ENCODE measurements at places on chromosomes 12 and 14.

- peak; percentile 78 for DNase-seq
Measured at GRCh38 chr14:89618811-89619551, 201.9 kb upstream of the FOXN3 start.

GRCh38 chr12:115267891-115268290 is 583.9 kb upstream of the TBX3 start:
- DNase-seq = no peak

- DNase-seq = no peak
Measured at GRCh38 chr12:95718006-95718431, 72.5 kb downstream of the NTN4 start.

- no peak for DNase-seq
Measured at GRCh38 chr12:98259693-98260092, 255.7 kb upstream of the TMPO start.

GRCh38 chr14:69584389-69584788 is 9.7 kb upstream of the CCDC177 start:
- DNase-seq = no peak

DNA sequence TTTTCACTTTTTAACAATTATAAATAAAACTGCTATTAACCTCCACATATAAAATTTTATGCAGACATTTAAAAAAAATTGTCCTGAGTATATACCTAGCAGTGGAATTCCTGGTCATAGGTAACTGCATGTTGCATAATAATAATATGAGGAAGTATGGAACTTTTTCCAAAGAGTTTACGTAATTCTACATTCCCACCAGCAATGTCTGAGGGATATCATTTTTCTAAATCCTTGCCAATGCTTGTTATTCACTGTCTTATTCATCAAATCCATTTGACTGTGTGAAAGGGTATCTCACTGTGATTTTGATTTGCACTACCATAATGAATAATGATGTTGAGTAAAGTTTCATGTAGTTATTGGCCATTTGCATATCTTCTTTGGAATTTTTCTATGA is 393.8 kb downstream of the LRFN5 start:
- DNase-seq = no peak

- DNase-seq = peak; percentile 80
Measured at GRCh38 chr14:55191203-55192053, at the start of gene DLGAP5. Gene DLGAP5 (minus strand): TSS chr14:55191585. CDS start chr14:55189179, 2,406 bp downstream.

DNA sequence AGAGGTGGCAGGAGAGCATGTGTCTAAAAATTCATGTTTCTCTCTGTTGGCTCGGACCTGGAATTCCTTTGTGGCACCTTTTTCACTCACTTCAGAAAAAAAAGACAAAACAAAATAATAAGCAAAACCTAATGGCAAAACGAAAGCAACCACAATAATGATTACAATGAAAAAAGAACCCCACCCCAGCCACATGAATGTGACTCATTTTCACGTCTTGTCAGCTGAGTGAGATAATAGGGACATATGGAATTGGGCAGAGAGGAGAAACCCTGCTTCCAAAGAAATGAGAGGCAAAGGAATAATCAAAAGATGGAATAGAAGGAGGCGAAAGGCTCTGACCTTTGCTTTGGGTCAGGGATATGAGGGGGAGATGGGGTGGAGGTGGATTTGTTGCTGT is 143.4 kb downstream of the SLC8A3 start:
- no peak for DNase-seq

- no peak for DNase-seq
Measured at GRCh38 chr14:93619176-93619793, 169.0 kb downstream of the PRIMA1 start.

GRCh38 chr12:2561367-2561766 is 233.4 kb upstream of the FKBP4 start:
- no peak for DNase-seq

Measured in activated T-cell treated with anti-CD3 and anti-CD28 coated beads, Interleukin-2, amount 50 U/mL, for 1 hour (primary cell).